ENCODE measurements at places on chromosomes 3 and 15.

GRCh38 chr15:90530250-90531051 lies 728 bp downstream of the CRTC3 start:
- DNase-seq, result peak; percentile 24

- no peak for DNase-seq
These were observed 353.5 kb downstream of the CADM2 start for GRCh38 chr3:85312331-85312730.

DNA sequence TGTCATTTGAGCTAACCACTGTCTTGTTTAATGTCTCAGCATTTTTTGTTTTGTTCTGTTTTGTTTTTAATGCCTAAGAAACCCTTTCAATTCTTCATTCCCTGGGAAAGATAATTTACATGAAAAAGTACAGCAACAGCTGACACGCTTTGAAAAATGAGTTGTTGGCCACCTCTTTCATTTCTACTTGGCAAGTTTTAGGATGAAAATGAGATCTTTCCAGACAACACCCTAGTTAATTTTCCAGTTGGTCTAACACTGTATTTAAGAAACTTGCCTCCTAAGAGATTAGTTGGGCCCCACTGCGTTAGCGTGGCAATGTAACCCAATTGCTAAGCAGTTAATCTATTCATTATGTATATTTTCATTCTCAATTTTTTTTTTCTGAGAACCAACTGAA lies 194.0 kb upstream of the LRRN1 start:
- no peak for DNase-seq

DNA sequence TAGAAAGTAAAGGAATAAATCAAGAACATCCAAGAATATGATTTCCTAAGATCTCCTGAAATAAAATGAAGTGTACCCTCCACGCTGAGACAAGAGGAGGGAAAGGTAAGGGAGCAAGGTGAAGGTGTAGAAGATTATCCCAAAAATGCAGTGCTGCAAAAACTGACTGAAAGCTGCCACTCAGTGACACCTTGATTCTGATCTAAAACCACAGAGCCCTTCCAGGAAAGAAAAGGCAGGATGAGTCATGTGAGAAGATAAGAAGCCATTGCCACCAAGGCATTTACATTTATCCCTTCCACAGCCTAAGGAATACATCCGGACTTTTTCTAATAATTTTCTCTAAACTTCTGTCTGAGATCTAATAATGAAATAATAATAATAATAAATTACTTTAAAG lies 49.9 kb downstream of the IGSF11 start:
- no peak for DNase-seq

GRCh38 chr15:91308855-91309254 lies 208.8 kb downstream of the SV2B start:
- DNase-seq, result no peak

GRCh38 chr3:189297932-189298331 lies 126.2 kb downstream of the TPRG1 start:
- DNase-seq, result no peak

DNA sequence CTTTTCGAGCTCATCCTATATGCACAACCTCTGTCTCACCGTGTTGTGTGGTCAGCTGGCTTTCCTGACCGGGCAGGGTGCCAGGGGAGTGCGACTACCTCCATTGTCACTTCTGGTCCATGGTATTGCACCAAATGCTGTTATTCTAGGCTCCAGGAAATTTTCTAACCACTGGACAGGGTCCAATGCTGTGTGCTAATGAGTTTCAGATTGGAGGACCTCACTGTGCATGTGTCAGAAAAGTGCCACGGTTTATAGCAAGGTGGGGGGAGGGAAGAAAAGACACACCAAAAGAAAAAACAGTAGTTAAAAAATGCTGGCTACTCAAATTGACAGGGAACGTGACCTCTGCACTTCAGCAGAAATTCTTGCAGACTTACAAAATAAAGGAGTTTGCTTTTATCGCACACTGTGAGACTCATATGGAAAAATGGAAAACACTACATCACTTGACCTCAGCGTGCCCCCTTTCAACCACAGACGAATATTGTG lies 480.1 kb downstream of the FOXP1 start:
- peak; percentile 62 for DNase-seq

DNA sequence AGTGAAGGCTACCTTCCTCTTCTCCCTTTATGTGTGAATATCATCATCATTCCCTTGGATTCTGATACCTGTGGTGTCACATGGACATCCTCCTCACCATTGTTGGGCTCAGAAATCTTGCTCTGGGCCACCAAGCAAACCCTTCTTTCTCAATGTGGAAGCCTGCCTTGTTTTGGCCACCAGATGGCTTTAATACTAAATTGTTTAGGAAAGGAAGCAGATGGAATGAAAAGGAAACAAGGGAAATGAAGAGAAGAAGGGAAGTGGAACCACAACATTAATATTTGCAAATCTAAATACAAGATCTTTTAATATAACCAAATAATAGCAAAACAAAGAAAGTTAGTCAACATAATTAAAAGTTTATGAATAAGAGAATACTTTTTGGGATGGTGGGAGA lies 14.0 kb downstream of the FAM227B start:
- peak; percentile 5 for DNase-seq

DNA sequence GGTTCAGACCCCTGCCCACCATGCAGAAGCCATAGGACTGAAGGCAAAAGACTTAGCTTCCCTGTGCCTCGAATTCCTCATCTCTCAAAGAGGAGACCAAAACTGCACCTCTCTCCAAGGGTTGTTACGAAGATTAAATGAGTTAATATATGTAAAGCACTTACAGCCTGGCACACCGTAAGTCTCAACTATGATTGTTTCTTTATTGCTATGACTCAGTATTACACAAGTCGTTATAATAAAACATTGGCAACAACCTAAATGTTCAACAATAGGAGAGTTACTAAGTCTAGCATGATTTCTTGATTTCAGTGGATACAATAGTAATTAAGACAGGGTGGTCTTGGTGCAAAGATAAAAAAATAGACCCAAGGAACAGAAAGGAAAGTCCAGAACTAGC lies 19.6 kb upstream of the FGD5 start:
- DNase-seq, result no peak

GRCh38 chr3:178195824-178196223 lies 340.4 kb upstream of the KCNMB2 start:
- peak; percentile 62 for DNase-seq

- DNase-seq, result no peak
These were observed 801.2 kb downstream of the PDCD6IP start for GRCh38 chr3:34599595-34599994.

DNA sequence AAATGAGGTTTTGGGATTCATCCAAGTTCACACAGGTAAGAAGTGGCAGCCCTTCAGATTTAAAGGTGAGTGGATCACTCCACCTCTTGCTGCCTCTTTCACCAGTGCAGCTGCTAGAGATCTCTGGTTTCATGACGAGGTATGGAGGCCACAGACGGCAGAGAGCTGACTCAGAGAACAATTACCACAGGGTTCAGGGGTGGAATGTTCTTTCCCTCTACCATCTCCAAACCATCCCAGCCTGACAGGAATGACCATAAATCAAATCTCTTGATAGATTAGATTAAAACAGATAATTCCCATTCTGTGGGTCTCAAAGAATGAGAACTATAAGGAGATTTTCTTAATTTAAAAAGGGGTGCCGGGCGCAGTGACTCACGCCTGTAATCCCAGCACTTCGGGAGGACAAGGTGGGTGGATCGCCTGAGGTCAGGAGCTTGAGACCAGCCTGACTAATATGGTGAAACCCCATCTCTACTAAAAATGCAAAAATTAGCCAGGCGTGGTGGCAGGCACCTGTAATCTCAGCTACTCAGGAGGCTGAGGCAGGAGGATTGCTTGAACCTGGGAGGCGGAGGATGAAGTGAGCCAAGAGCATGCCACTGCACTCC lies 174.2 kb upstream of the ATP11B start:
- DNase-seq, result peak; percentile 1

DNA sequence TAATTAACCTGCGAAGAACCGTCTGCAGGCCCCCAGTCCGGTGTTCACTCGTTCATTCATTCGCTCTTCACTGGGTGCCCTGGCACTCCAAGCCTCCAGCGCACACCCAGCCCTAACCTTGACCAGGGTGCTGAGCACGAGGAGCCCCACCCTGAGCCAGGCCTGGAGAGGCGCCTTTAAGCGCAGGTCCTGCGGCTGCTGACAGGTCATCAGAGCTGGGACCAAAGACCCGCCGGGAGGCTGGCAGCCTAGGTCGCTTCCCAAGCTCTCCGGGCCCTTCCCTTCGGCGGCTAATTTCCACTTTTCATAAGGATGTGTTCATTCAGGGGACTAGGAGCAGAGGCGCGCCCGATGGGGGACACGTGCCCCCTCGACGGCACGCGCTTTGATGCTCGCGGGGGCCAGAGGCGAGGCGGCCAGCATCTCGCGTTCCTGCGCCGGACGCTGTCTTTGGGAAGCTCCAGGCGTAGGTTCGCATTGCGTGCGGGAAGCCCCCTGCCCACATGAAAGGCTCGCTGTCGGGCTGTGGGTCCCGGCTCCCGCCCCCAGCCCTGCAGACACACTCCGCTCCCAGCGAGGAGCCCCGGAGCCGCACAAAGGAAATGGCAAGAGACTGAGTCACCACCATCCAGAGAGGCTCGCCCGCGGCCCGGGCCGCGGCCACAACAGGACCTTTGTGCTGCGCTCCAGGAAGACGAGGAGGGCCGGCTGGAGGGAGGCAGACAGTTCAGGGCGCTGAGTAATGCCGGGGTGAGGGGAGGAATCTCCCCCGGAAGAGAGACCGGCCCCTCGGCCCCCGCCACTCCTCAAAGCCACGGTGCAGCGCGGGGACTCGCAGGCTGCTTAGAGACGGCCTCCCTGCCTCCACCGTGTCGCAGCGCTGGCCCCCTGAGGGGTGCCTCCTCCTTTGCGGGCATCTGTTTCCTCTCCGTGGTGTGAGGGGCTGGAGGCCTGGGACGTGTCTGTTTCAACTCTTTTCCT lies 266.4 kb upstream of the HES1 start:
- DNase-seq, result peak; percentile 91

Measured in IMR-90 (cell line).